ENCODE measurements at places on chromosomes 2 and 18.

DNA sequence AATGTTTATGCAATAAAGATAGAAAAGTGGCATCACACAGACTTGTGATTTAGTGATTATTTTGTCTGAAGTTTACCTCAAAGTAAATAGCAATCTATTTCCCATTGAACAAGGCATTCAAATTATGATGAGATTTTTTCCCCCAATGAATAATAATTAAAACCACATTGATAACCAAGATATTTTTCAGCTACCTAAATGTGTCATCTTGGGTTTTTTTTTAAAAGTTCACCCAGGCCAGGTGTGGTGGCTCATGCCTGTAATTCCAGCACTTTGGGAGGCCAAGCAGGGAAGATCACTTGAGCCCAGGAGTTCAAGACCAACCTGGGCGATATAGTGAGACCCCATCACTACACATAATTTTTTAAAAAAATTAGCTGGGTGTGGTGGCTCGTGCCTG lies 27.0 kb downstream of the MYOM1 start:
- no peak for DNase-seq

- DNase-seq, result no peak
These were observed 120.3 kb upstream of the NFATC1 start for GRCh38 chr18:79275461-79275860.

DNA sequence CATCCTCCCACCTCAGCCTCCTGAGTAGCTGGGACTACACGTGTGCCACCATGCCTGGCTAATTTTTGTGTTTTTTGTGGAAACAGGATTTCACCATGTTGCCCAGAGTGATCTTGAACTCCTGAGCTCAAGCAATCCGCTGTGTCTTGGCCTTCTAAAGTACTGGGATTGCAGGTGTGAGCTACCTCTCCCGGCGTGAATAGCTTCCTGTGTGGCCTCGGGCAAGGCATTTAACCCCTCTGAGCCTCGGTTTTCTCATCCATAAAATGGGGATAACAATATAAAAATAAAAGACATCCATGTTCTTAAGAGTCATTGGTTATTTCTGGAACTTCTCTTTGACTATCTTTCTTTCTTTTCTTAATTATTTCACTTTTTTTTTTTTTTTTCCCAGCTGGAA lies 19.3 kb upstream of the ADCY3 start:
- DNase-seq, result no peak

DNA sequence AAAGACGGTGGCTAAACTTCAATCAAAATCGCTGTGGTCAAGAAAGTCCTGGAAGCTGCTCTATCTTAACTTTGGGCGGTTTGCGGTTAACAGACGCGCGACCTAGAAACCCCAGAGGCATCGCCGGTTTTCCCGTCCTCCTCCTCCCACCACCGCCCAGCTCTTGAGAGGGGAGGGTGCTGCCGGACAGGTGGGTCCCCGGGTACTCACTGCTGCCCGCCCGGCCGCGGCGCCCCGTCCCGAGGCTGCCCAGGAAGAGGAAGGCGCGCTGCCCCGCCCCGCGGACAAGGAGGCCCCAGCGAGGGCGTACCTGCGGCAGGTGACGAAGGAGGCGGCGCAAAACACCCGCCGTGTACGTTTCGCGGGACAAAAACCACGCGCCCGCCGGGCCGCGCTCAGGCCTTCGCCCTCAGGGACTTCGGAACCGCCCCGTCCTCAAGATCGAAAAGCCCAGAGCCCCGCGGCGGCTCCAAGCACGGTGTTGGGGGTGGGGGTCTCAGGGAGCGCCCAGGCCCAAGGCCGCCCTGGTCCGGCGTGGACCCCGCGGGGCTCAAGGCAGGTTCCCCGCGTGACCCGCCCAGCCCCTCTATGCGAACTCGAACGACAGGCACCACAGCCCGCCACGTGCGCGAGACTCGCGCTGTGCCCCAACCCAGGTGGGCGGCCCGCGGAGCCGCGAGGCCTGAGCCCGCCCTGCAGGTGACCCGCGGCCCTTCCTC lies at the start of gene SH3YL1:
Gene SH3YL1 (minus strand): TSS at position 259 of the 719 bp plus-strand sequence. CDS start 48 bp downstream, at position 211.
- DNase-seq, result no peak

DNA sequence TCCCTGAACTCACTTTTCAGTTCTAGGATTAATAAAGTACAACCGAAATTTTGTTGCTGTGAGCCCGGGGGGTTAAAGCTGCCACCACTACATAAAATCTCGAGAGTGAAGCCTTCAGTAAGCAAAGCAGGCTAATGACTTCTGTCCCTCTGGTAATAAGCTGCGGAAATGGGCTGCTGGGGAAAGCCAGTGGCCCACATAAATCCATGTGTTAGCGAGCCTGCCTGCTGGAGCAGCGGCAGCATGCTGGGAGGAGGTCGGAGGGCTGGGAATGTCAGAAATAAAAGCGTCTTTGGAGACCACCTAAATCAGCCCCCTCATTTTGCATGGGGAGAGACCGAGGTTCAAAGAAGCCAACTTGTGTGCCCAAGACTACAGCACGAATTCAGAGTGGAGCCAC lies 371.7 kb downstream of the TNS1 start:
- DNase-seq, result no peak

DNA sequence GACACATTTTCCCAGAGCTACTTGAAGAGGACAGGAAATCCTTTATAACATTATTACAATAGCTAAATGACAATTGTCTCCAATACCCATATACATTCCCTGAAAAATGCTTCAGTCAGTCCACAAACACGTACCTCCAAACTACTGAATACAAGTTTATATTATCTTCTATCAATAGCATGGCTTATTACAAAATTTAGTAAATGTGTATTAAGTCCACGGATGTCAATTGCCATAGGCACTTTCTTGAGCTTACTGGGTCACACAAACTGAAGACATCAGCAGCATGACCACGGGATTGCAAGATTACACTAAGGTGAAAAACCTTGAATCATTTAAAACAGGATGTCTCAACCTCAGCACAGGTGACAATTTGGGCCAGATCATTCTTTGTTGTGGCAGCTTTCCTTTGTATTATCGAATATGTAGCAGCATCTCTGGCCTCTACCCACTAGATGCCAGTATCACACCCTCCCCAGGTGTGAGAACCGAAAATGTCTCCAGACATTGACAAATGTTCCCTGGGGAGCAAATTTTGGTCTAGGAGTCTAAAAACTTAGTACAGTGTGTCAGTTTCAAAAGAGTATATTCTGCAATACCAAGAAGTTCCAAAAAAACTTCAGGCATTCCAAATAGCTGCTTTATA lies 1.4 kb downstream of the MBD2 start:
- DNase-seq, result no peak

DNA sequence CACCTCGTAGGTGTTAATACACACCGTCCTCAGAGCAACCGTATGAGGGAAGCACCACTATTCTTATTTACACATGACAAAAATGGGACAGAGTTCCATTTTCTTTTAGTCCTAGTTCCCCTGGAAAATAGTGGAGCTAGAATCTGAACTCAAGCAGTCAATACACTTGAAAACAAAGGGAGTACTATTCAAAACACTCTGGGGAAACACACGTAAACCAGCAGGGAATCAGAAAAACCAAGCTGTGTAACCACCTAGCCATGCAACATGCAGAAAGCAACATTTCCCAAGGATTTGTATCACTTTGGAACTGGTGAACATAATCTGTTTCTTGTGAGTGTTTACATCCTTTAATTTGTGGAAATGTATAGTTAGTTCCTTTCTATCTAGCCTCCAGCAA lies 208.2 kb downstream of the UBE2E3 start:
- no peak for DNase-seq

GRCh38 chr2:42060718-42061619 lies 13.1 kb downstream of the PKDCC start:
- DNase-seq, result no peak

GRCh38 chr2:135820003-135820618 lies 16.9 kb downstream of the LCT start:
- DNase-seq, result peak; percentile 80

DNA sequence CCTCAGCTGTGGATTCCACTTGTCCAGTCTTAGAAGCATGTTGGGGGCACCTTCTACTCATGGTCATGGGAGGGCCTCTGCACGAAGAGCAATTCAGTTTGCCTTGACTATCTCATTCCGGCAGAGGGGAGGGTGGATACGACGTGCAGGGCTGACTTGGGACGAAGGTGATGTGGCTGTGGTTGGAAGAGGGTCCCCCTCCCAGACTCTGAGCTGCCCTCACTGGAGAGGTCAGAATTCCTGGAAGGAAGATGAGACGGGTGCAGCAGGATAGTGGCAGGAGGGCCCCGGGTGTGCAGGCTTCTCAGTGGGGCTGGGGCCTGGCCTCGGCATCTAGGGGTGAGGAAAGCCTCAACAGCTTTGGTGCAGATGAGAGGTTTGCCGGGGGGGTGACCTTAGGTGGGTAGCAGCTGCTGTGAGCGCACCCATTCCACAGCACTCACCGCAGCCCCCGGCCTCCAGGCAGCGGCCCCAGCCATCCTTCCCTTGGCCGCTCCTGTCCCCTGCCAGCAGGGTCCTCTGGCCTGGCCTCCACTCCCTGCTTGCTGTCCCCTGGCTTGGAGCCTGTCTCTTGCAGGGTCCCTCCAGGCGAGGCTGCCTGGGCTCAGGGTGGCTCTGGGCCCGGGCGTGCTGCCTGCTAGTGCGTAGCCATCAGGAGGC lies 3.2 kb downstream of the RNPEPL1 start:
- DNase-seq, result no peak

GRCh38 chr2:212914392-212914791 lies 237.0 kb downstream of the IKZF2 start:
- no peak for DNase-seq

DNA sequence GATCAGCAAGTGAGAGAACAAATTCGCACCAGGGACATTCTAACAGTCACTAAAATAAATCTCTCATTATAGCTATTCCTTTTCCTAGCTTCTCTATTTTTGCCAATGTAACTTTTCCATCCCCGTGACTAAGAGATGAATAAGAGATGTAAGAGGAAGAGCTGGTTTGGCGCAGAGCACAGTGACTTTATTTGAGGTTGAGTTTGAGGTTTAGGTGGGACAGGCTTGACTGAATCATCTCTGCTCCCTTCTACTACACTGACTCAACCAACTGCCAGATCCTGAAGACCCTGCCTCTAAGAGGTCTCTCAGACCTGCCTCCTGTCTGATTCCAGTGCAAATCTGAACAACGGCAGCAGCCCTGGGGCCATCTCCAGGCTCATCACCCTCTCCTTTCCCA lies 28.0 kb downstream of the RFX8 start:
- DNase-seq, result no peak

- no peak for DNase-seq
These were observed 1.1 kb upstream of the EPC2 start for GRCh38 chr2:148643421-148643820.

- no peak for DNase-seq
These were observed 70.2 kb upstream of the MGAT5 start for GRCh38 chr2:134183679-134184078.

DNA sequence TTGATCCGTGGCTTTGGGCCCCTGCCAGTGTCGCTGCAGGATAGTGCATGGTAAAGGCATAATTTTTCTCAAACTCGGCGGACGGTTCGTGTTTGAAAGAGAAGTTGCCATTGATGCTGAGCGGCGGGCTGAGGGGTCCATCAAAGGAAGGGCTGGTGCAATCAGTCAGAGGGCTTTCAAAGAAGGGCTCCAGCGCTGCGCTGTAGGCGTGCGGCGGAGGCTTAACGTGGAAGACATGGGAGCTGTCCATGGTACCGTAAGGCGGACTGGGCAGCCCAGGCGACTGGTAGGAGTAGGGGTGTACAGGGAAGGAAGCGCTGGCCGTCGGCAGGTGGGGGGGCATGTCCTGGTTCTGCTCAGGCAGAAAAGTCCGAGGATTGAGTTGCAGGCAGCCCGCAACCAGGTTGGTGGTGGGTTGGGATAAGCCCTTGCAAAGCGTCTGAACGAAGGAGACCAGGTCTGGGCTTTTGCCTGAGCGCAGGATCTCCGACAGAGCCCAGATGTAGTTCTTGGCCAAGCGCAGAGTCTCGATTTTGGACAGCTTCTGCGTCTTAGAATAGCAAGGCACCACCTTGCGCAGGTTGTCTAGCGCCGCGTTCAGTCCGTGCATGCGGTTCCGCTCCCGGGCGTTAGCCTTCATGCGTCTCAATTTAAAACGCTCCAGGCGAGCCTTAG lies 2.3 kb downstream of the NEUROD1 start:
- DNase-seq, result peak; percentile 38

DNA sequence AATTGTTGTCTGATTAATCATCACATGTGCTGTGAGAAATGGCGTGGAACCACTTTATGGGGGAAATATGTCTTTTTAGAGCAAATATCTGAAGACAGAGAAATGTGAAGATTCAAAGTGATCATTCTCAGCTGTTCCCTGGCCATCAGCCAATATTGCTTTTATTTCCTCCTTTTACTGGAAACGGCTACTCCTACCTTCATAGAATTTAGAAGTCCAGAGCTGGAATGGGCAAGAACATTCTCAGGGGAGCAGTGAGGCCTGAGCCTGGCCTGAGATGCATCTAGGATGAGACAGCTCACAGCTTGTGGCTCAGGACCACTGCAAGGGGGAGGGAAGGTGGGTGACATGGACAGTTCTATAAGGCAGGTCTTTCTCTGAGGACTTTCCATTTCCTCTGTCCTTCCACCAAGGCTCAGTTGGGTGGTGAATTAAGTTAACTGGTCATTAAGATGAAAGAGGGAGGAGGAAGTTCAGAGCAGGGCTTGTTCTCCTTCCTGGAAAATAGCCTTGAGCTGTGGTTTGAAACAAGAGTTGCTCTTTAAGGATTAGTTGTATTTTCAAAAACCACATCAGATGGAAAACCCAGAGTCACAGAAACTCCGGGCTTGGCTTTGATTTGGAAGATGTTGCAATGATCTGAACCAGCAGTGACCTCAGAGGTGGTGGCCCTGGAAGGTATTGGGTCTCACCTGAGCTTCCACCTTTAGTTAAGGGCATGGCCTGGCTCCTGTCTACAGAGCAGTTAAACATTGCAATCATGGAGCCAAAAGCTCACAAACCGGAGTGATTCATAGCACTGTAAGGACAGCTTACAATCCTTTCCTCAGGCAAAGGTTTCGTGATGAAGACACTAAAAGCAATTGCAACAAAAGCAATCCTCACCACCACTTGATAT lies 144.3 kb downstream of the VAPA start:
- DNase-seq, result no peak

DNA sequence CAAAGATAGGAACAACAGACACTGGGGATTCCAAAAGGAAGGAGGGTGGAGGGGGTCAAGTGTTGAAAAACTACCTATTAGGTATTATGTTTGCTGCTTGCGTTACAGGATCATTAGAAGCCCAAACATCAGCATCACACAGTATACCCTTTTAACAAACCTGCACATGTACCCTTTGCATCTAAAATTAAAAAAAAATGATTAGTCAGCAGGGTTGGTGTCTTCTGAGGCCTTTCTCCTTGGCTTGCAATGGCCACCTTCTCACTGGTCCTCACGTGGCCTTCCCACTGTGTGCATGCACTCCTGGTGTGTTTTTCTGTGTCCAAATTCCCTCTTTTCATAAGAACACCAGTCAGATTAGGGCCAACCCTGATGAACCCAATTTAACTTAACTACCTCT lies 5.6 kb upstream of the IMPA2 start:
- DNase-seq, result no peak

- no peak for DNase-seq
These were observed 62.7 kb upstream of the CAPN13 start for GRCh38 chr2:30869988-30870387.

Data from stimulated activated CD8-positive, alpha-beta memory T cell treated with anti-CD3 and anti-CD28 coated beads, Interleukin-4, amount 100 ng/mL, for 24 hours (primary cell).